ENCODE measurements at places on chromosomes 5 and 9.
A peak's percentile ranks its signal among the peaks of the same experiment; 100 is the strongest.

- H3K4me3 ChIP-seq = no peak overlapping the region
- H3K27ac ChIP-seq = no peak overlapping the region
- H3K27me3 ChIP-seq = peaks cover 18% of the 10 kb centered on the region
Measured at GRCh38 chr5:133430095-133430494, 182.2 kb downstream of the FSTL4 start.

- no peaks in the 10 kb centered on the region for H3K27me3 ChIP-seq
- H3K4me1 ChIP-seq = peaks cover 14% of the 10 kb centered on the region
- DNase-seq = no peak
- peak overlapping the region; percentile 35 for H3K27ac ChIP-seq
Measured at GRCh38 chr5:157323107-157323706, 57.3 kb downstream of the CYFIP2 start.

DNA sequence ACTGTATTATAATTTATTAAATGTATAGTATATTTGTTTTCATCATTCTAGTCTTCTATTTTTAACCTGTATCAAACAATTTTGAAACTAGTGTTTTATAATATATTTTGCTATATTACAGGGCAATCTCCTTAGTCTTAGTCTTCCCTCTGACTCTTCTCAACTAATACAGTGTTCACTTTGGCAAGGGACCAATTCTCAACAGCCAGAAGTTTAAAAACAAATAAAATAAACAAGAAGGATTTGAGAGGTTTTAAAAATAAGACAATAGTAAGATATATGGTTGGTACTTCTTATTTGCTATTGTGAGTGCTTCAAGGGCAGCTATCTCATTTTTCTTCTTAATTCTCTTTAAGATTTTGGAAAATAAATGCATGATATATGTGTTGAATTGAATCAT, 167.2 kb downstream of the RAB3C start:
- no peak overlapping the region for H3K4me3 ChIP-seq
- peaks cover 4% of the 10 kb centered on the region for H3K36me3 ChIP-seq
- peaks cover 27% of the 10 kb centered on the region for H3K27me3 ChIP-seq
- no peak for DNase-seq

GRCh38 chr5:34412736-34413135, 243.4 kb upstream of the RAI14 start:
- no peaks in the 10 kb centered on the region for H3K4me1 ChIP-seq
- H3K4me3 ChIP-seq = no peak overlapping the region
- H3K27me3 ChIP-seq = peaks cover 9% of the 10 kb centered on the region
- no peak for DNase-seq
- H3K27ac ChIP-seq = no peak overlapping the region
- no peaks in the 10 kb centered on the region for H3K36me3 ChIP-seq

DNA sequence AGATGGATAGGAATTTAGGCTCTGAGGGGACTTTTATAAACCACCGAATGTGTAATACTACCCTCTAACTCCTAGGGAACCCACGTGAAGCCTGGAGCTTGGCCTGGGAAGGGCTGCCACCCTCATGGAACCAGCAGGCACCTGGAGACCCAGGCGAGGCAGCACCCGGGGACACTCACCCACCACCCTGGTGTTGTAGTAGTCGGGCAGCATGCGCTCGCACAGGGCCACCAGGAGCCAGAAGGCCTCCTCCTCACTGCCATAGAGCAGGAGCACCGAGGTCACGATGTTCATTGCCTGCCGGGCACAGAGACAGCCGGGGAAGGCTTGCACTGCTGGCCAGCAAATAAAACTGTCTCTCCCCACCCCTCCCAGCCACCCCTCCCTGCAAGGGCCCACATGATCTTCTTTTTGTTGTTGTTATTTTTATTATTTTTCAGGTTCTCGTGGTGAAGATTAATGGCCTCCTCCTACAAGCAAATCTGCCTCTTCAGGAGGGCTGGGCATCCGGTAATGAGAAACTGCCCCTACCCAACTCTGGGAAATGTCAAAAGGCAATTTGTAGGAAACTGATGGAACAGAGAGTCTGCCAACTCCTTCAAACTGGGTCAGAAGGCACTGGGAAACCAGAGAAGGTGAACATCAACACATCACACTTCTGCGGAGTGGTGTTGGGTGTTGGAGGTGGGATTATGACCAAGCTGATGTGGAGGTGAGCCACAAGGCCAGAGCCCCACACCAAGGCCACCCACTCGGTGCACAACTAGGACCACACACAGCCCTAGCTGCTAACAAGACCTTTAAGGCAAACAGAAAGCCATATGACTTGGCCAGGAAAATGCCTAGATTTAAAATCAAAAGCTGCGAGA, 17.4 kb upstream of the MRNIP start:
- H3K4me1 ChIP-seq = no peaks in the 10 kb centered on the region
- H3K4me3 ChIP-seq = no peak overlapping the region
- DNase-seq = no peak
- no peaks in the 10 kb centered on the region for H3K27me3 ChIP-seq

DNA sequence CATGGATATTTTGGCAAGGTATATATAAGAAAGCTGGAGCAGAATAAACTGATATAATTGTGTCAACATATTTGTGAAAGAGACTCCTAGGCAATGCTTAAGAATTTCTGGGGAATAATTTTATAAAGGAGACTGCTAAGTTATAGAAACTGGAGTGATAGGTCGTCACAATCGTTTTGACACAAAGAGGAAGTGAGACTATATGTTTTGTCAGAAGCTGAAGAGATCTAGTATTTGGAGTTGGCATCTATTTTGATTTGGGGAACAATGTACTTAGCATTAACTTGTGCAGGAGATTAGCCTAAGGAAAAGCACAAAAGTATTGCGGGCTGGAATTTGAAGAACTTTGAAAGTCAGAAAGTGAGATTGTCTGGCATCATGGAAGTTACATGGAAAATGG, 582.5 kb downstream of the TAF11L14 start:
- no peak overlapping the region for H3K4me3 ChIP-seq
- H3K4me1 ChIP-seq = no peaks in the 10 kb centered on the region
- no peaks in the 10 kb centered on the region for H3K27me3 ChIP-seq
- no peaks in the 10 kb centered on the region for H3K36me3 ChIP-seq

- peak overlapping the region; percentile 27 for H3K27ac ChIP-seq
- no peaks in the 10 kb centered on the region for H3K27me3 ChIP-seq
- H3K4me1 ChIP-seq = peaks cover 6% of the 10 kb centered on the region
- DNase-seq = no peak
Measured at GRCh38 chr5:107430071-107430625, 240.6 kb downstream of the EFNA5 start.

DNA sequence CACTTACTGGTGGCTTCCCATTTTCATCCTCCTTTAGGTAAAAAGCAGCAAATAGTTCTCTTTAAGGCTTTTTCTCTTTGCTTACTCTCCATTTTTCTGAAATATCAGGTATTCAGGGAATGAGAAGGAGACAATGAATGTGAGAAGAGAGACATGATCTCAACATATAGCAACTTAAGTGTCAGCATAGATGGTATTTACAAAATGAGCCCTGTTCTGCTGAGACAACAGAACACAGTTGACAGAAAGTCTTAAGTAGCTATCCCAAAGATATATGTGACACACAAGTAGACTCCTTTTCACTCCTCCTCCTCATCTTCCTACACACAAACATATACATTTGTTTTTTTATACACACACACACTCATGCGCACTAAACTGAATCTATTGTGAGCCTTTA, 649.3 kb upstream of the WWC1 start:
- H3K27ac ChIP-seq = no peak overlapping the region
- H3K4me1 ChIP-seq = no peaks in the 10 kb centered on the region
- H3K36me3 ChIP-seq = no peaks in the 10 kb centered on the region
- no peak for DNase-seq
- no peak overlapping the region for H3K4me3 ChIP-seq

DNA sequence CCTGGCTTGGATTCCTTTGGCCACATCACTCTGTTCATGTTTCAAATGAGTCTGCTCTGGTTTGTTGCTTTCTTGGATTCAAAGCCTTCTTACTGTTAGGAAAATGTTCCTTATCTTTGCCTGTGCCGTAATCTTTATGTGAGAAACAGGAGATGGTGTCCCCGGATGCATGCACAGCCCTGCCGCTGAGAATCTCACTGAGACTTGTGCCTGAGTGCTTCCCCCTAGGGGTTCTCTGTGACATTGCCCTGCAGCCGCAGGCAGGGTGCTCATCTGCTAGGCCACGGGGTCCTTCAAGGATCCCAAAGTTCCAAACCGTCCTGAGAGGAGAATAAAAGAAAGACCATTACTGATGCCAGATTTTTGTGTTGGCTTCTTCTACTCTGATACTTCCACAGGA, 81.4 kb upstream of the ANKRD55 start:
- H3K27me3 ChIP-seq = peaks cover 19% of the 10 kb centered on the region
- no peaks in the 10 kb centered on the region for H3K4me1 ChIP-seq
- no peak overlapping the region for H3K27ac ChIP-seq
- H3K4me3 ChIP-seq = no peak overlapping the region
- no peaks in the 10 kb centered on the region for H3K36me3 ChIP-seq
- no peak for DNase-seq

GRCh38 chr5:10111571-10111970, 138.1 kb downstream of the ATPSCKMT start:
- H3K36me3 ChIP-seq = no peaks in the 10 kb centered on the region
- DNase-seq = no peak
- H3K27ac ChIP-seq = no peak overlapping the region
- no peak overlapping the region for H3K4me3 ChIP-seq
- H3K4me1 ChIP-seq = no peaks in the 10 kb centered on the region
- no peaks in the 10 kb centered on the region for H3K27me3 ChIP-seq

DNA sequence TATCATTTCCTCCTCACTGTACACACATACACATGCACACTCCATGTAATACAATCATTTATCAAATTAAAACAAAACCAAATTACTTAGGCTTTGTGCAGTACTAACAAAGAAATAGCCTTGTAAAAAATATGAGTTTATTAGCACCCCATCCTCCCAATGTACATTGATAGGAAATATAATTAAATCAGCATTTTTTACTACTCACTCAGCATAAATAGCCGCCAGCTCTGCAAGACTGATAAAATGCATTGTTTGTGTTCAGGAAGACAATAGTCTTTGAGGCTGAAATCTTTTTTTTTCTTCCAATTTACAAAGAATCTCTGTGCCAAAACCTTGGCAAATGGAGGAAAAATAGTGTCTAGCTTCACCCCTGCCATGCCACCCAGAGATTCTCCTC, 497.6 kb upstream of the ADAMTS16 start:
- no peak overlapping the region for H3K4me3 ChIP-seq
- no peak overlapping the region for H3K27ac ChIP-seq
- H3K36me3 ChIP-seq = no peaks in the 10 kb centered on the region
- H3K4me1 ChIP-seq = no peaks in the 10 kb centered on the region
- no peak for DNase-seq
- H3K27me3 ChIP-seq = no peaks in the 10 kb centered on the region

DNA sequence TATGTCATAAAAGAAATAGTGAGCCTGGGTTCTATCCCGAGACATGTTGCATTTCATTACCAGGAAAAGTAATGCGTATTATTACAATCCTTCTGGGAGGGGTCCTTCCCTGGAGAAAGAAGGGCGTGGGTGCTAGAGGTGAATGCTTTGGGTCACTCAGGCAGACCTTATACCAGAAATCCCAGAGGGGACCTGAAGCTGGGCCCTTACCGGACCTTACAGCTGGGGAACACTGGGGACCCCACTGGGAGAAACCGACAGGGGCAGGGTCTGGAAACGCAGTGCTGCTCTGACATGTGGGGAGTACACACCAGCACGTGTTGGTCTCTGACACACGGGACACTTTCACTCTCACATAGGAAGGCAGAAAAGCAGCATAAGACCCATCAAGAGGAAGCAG, 71.3 kb downstream of the LMNB1 start:
- H3K27me3 ChIP-seq = no peaks in the 10 kb centered on the region
- no peak for DNase-seq
- H3K36me3 ChIP-seq = no peaks in the 10 kb centered on the region
- H3K4me3 ChIP-seq = no peak overlapping the region

GRCh38 chr5:61018062-61018461, 73.1 kb downstream of the NDUFAF2 start:
- DNase-seq = no peak
- H3K27ac ChIP-seq = no peak overlapping the region
- no peaks in the 10 kb centered on the region for H3K36me3 ChIP-seq
- peaks cover 9% of the 10 kb centered on the region for H3K4me1 ChIP-seq
- no peaks in the 10 kb centered on the region for H3K27me3 ChIP-seq
- H3K4me3 ChIP-seq = no peak overlapping the region

GRCh38 chr9:87375397-87376073, 122.1 kb upstream of the DAPK1 start:
- no peak overlapping the region for H3K4me3 ChIP-seq
- H3K27ac ChIP-seq = no peak overlapping the region
- peaks cover 46% of the 10 kb centered on the region for H3K27me3 ChIP-seq
- DNase-seq = no peak
- no peaks in the 10 kb centered on the region for H3K36me3 ChIP-seq

DNA sequence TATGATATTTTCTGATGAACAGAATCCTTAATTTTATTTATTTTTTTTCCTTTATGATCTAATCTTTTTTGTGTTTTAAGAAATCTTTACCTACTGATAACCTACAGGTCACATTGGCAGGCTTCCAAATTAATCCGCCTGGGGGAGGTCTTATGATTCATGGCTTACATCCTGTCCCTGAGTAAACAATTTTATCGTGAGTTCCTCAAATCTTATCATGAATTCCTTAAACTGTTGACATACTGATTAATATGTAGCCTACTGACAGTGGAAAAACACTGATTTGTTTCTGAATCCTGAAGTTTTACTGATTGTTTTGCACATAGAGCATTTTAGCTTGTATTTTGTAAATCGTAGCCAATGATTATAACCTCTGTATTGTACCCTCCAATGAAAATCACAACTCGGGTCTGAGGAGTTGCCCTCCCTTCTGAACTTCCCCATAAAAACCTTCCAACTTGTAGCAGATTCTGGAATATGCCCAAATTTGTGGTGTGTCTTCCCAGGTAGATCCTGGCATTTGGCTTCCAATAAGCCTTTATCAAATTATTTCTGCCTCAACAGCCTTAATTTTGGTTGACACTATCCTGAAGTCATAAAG, 105.6 kb downstream of the VCAN start:
- no peaks in the 10 kb centered on the region for H3K4me1 ChIP-seq
- no peak for DNase-seq
- no peaks in the 10 kb centered on the region for H3K27me3 ChIP-seq
- H3K4me3 ChIP-seq = no peak overlapping the region
- H3K27ac ChIP-seq = no peak overlapping the region

- no peak overlapping the region for H3K4me3 ChIP-seq
- no peak for DNase-seq
- peaks cover 2% of the 10 kb centered on the region for H3K36me3 ChIP-seq
- H3K4me1 ChIP-seq = peaks cover 64% of the 10 kb centered on the region
- peak overlapping the region; percentile 20 for H3K27ac ChIP-seq
Measured at GRCh38 chr9:124372038-124372437, 43.2 kb downstream of the PSMB7 start.

DNA sequence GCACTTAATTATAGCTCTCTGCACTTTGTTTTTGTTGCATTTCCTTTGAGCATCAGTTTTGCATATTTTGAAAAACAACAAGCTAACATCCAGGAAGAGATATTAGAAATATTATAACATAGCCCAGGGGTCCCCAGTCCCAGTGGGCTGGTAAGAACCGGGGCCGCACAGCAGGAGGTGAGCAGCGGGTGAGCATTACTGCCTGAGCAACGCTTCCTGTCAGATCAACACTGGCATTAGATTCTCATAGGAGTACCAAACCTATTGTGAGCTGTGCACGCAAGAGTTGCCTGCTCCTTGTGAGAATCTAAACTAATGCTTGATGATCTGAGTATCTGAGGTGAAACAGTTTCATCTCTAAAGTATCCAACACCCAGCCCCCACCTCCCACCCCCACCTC, 675.9 kb upstream of the ZNF608 start:
- H3K4me1 ChIP-seq = no peaks in the 10 kb centered on the region
- DNase-seq = no peak
- no peaks in the 10 kb centered on the region for H3K27me3 ChIP-seq
- H3K4me3 ChIP-seq = no peak overlapping the region
- no peak overlapping the region for H3K27ac ChIP-seq

Measured in central memory CD8-positive, alpha-beta T cell (primary cell).